Fibroblast of lung (primary cell): ENCODE measurements at places on chromosomes 6 and 20.
A peak's percentile ranks its signal among the peaks of the same experiment; 100 is the strongest.

GRCh38 chr6:46734867-46735719 lies at the start of gene PLA2G7:
Gene PLA2G7 (minus strand): TSS chr6:46735375. CDS start chr6:46722891, 12,484 bp downstream.
- DNase-seq, result peak; percentile 24

GRCh38 chr6:116060572-116061283 lies at the start of gene FRK:
Gene FRK (minus strand): TSS chr6:116060891. CDS start chr6:116060311, 580 bp downstream.
- no peak for DNase-seq

- DNase-seq, result no peak
Observed at GRCh38 chr6:94894300-94894699, 683.0 kb upstream of the MANEA start.

- DNase-seq, result no peak
Observed at GRCh38 chr20:34680586-34681175, 3.8 kb upstream of the PIGU start.

GRCh38 chr20:44209686-44210405 lies 725 bp downstream of the OSER1 start:
- DNase-seq, result no peak

DNA sequence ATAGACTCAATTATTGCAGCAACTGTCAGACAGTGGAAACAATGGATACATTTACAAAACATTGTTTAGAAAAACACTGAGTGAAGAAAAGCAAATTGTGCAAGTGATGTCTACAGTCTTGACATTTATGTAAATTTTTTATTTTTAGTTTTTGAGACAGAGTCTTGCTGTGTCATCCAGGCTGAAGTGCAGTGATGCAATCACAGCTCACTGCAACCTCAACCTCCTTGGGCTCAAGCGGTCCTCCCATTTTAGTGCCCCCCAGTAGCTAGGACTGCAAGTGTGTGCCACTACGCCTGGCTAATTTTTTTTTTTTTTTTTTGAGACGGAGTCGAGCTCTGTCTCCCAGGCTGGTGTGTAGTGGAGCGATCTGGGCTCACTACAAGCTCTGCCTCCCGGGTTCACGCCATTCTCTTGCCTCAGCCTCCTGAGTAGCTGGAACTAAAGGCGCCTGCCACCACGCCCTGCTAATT lies 9.7 kb downstream of the CNBD2 start:
- no peak for DNase-seq

GRCh38 chr20:24131684-24132083 lies 143.1 kb upstream of the GGTLC1 start:
- no peak for DNase-seq

- DNase-seq, result peak; percentile 36
Observed at GRCh38 chr6:3887150-3887700, 38.1 kb downstream of the FAM50B start.

DNA sequence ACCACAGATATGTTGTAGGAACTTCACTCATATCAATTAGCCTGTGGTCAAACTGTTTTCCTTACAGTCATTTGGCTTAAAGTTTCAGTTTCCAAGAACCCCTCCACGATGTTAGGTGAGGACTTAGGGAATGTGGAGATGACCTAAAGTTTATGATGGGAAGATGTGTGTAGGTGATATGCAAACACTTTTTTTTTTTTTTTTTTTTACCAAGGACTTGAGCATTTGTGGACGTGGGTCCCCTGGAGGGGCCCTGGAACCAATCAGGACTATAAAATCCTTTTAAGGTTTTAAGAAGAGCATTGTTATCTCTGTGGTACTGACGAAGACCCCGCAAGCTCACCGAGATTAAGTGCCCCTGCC lies 478 bp upstream of the MTHFD1L start:
- DNase-seq, result peak; percentile 70

DNA sequence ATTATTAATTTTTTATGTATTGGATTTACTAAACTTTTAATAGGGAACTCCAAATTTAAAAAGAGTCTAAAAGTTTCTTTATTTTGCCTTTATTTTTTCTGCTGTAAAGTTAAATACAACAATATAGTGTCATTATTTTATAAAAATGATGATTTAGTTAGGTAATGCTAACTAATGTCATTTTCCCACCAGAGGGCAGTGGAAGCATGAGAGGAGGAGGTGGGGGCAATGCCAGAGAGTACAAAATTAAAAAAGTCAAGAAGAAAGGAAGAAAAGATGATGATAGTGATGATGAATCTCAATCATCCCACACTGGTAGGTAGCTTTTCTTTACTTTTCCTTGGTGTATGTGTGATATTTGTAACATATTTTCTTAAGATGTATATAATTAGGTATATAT lies 20.2 kb upstream of the FHL5 start:
- DNase-seq, result peak; percentile 17

DNA sequence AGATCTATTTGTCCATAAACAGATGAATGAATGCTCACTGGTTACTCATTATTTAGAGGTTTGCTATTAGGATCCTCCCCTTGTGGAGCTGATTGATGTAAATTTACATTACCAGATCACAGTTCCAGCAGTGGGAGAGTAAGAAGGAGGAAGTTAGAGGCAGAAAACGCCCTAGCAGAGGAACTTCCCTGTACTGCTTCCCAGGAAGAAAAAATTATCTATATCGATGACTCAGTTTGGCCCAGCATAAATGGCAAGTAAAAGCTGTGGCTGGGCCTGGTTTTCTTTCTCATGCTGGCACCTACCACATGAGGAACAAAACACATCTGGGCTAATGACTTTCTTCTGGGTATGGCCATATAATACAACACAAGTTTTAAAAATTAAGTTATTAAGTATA lies 35.7 kb downstream of the DNAAF9 start:
- DNase-seq, result no peak

DNA sequence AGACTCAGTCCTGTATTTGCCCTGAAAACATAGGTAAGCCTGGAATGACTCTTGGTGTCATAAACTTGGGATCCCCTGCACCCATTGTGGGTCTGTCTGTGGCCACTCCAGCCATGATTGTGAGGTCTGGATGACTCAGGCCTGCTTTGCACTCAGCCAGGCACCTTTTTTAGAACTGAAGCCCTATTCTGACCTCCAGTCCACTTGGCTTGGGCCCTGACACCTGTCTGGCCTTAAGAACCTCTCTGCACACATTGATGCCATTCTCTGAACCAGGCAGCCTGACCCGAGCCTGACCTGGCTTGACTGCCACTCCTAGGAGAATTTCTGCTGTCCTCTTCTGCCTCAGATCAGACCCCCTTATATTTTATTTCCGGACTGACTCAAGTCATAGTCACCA lies 383.7 kb downstream of the MAFB start:
- DNase-seq, result no peak

GRCh38 chr6:5619249-5619648 lies 357.9 kb downstream of the FARS2 start:
- DNase-seq, result no peak

GRCh38 chr6:30599625-30600324 lies 17.3 kb downstream of the PPP1R10 start:
- DNase-seq, result no peak

DNA sequence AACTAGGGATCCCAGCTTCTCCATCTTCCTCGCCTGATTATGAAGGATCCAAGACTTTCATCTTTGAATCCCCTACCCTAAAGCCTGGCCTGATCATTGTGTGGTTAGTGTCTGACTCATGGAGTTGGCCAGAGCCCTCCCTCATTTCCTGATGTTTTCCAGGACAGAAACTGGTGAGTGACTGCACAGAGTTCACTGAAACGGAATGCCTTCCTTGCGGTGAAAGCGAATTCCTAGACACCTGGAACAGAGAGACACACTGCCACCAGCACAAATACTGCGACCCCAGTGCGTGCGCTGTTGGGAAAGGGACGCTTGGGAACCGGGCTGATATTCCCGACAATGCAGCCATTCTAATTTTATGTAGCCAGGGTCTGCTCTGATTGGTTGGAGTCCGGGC lies 4.0 kb downstream of the CD40 start:
- peak; percentile 83 for DNase-seq

DNA sequence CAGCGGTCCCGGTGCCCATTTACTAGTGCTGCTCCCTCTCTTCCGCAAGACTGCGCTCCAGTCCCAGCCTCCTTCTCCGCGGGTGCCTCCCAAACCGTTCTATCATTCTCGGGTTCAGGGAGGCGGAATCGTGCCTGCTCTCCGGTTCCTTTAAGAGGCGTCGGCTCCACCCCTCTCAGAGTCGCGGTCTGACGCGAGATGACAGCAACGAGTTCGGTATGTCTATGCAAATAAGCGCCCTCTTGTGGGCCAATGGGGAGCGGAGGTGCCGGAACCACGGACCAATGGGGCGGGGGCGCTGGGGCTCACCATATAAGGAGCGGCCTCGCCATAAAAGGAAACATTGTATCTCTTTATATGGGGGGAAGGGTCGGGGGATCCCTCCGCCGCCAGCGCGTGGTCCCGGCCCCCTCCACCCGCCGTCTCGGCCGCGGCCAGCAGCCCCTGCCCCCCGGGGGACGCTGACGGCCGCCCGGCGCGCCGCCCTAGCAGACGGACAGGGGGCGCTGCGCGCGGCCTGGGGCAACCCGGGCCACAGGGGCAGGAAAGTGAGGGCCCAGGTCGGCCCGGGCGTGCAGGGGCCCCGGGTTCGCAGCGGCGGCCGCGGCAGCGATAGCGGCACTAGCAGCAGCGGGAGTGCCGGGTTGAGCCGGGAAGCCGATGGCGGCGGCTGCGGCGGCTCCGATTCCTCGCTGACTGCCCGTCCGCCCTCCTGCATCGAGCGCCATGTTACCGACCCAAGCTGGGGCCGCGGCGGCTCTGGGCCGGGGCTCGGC lies at the start of gene SRF:
Gene SRF, plus strand, starts transcription at position 339 of the 776 bp plus-strand sequence. Its CDS starts 388 bp downstream, at position 727.
- DNase-seq, result peak; percentile 99

GRCh38 chr6:45714741-45715507 lies 300.7 kb downstream of the CLIC5 start:
- peak; percentile 92 for DNase-seq

DNA sequence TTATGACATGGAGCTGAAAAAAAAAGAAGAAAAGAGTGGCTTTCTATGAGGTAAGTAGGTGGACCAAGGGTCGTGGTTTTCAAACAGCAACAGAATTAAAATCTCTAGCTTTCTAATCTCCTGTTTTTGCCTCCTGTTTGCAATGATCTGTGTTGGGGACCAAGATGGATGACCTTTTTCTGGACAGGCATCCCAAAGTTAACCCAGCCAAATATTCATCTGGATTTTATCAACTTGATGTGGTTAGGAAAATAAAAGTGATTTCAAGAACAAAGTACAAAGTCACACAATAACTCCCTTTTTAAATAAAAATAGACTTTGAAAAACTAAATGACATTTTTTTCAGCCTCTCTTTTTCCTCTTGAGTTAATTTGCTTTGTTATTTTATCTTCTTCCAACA lies 282.1 kb upstream of the PRDM1 start:
- no peak for DNase-seq

GRCh38 chr6:27873021-27873940 lies 38.9 kb downstream of the OR2B2 start:
- peak; percentile 95 for DNase-seq

DNA sequence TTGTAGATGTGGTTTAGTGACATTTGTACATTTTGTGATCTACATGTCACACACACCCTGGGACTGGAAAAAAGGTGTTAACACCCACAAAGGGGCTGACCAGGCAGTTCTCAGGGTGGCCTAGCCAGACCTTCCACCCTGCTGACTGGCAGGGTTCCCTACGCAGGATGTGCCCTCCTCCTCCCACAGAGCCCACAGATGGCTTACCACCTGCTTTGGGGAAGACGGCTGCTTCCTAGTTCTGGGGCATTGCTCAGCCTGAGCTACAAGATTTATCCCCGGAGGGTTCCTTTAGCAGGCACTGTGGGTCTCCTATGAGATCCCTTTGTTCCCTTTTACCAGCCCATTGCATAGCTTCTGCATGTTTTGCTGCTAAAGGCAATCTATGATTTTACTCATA lies 35.1 kb downstream of the SNAP25 start:
- DNase-seq, result no peak

DNA sequence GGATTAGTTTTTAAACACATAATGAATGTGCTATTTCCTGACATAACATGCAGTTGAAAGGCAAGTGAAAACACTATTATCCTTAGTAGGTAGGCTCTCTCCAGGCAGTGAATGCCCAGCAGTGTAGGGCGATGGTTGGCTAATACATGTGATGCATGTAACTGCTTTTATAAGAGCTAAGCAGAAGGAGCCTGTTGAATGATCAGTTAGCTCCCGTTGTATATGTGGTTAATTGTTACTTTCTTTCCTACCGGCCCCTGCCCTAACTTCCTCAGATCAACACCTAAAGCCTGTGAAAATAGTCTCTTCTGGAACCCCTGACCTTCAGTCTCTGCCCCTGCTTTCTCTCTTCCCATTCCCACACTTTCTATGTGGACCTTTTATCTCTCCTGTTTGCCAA lies 10.5 kb downstream of the SOX4 start:
- no peak for DNase-seq

DNA sequence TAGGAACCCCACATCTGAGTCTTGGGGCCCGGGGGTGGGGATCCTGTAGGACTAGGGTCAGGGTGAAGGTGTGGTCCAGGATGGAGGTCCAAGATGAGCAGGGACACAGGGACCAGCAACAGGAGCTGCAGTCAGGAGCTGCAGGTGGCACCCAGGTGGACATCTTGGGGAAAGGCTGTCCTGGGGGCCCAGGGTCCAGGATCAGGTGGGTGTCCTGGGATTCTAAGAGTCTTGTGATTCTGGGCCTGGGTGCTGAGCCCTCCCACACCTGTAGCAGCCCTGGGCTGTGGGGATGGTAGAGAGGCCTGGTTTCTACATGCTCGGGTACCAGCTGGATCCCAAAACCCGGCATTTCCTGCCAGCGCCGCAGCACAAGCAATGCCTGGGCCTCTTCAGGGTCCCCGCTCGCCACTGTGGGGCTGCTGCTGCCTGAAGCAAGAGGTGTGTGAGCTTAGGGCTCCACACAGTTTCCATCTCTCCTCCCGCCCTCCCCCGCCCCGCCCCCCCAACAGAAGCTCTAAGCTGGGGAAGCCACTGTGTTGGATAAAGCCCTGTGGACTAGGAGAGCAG lies 20.7 kb downstream of the ERGIC3 start:
- no peak for DNase-seq

DNA sequence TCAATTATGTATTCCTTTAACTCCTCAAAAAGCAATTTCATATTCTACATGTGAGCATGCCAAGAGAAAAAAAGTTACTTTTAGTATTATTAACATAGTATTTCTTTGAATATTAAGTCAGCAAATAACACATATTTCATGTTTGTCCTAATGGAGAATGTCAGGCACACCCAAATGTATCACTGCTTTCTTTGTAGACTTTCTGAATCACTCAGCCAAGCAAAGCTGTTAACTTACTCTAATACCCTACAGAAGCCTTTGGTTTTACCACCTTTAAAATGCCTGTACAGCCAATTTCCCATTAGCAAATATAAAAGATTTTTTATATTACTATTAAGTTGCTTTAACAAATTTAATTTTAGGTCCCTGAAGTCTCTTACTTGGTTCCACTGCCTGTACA lies 23.8 kb downstream of the FRK start:
- DNase-seq, result no peak

DNA sequence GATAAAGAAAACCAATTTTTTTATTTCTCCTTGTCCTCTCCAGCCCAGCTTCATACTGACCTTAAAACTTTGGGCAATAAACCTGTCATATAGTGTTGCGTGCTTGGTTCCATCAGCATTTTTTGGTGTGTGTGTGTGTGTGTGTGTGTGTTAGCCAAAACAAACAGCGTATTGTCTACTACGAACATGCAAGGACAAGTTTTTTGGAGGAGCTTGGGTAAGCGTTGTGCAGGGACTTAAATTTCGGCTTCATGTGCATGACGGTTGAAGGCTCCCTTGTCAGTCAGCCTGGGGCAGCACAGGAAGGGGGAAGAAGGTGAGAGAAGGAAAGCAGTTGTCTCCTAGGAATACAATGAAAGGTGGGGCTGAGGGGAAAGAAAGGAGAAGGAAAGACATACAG lies 62.0 kb upstream of the PAX1 start:
- no peak for DNase-seq

- DNase-seq, result no peak
Observed at GRCh38 chr6:73041051-73041450, 184.2 kb downstream of the KHDC1L start.

- DNase-seq, result no peak
Observed at GRCh38 chr6:154572556-154572955, 62.1 kb upstream of the CNKSR3 start.
